CD8-positive, alpha-beta memory T cell (primary cell): ENCODE measurements at places on chromosomes 12 and 14. TPM values are rescaled to one million over a fixed set of nuclear protein-coding genes. Genes with fewer than 3 reads are reported as not detected.

Gene SLCO1B1
- total RNA-seq, result not detected

DNA sequence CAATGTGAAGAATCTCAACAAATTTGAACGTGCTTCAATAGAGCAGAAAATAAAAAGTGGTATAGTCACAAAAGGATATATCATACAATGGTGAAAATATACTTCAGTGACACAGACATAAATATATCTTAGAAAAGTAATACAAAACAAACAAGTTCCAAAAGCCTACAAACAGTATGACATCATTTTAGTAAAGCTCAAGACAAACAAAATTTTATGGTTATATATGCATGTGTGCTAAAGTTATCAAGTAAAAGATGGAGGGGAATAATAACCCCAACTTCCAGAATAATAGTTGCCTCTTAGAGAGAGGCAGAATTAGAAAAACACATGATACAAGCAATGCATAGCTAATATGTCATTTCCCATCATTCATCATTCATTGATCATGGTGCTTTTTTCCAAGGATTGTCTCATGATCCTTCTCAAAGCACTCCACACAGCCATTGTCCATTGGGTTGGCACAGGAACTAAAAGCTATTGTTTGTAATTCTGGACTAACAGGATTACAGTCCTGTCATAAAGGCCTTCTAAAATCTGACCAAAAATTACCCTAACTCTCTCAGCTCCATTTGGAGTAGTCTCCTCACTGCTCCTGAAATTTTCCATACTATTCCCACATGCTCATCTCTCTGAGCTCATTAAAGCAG is 59.5 kb downstream of the IFNG-AS1 start:
- no peak for DNase-seq

GRCh38 chr12:124604264-124604680 is 36.9 kb upstream of the NCOR2 start:
- no peak for DNase-seq

- no peak for DNase-seq
Measured at GRCh38 chr12:128052331-128052730, 214.6 kb upstream of the TMEM132C start.

- no peak for DNase-seq
Measured at GRCh38 chr12:122005252-122005776, 16.4 kb upstream of the BCL7A start.

- DNase-seq, result no peak
Measured at GRCh38 chr14:96139879-96140278, 64.8 kb upstream of the BDKRB2 start.

Gene SYNE2
- 45.6 TPM for total RNA-seq

- peak; percentile 71 for DNase-seq
Measured at GRCh38 chr12:128794661-128795529, 28.9 kb downstream of the SLC15A4 start.

DNA sequence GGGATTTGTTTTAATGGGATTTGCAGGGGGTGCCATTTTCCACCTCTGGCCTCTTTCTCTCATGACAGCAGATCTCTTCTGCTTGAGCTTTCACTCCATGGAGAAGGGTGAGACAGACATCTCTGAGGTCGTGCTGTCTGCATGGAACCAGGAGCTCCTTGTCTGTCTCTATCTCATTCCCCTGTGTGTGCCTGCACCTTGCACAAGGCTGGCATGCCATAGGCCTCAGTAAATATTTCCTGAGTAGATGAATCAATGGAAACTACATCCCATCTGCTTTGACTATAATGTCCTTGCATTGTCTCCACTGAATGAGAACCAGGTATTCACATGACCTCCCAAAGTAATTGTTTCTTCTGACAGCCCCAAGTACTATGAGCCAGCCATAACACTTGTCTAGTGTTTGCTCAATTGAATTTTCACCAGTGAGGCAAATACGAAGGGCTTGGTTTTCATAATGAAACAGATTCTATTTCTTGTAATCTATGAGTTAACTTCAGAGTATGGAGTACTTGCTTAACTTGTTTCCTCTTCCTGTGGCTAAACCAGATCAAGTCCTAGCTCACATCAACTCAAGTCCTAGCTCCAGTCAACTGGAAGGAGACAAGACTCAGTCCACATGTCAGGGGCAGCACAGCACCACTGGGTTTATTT is 32.3 kb downstream of the KCNK13 start:
- no peak for DNase-seq

DNA sequence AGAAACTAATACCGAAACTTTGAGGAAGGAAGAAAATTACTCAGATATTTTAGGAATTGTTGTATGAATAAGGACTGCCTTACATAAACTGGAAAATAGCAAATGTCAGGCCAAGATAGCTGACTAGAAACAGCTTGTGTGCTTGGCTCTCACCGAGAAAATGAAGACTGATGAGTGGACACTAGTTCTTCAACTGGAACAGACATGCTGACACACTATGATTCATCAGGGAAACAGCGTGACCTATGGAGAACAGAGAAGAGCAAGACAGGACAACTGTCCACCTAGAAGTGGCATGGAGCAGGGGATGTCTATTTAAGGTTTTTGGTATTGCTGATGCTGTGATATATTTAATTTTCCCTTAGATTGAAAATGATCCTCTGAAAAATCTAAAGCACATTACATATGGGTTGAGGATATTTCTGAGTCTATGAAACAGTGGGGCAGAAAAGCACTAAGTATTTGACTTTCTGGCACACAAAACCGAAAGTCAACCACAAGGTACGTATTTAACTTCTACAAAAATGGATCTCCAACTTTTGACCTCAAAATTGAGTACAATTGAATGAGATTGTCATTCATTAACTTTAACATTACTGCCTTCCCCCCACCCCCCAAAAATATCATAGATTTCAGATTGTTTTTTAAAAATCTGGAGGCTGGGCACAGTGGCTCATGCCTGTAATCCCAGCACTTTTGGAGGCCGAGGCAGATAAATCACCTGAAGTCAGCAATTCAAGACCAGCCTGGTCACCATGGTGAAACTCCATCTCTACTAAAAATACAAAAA is 863.2 kb downstream of the LRFN5 start:
- DNase-seq, result no peak

Gene RD3L
- not detected for total RNA-seq

- DNase-seq, result no peak
Measured at GRCh38 chr14:33568935-33569579, 381.8 kb downstream of the EGLN3 start.

Gene DACT1
- total RNA-seq, result 0.42 TPM

- DNase-seq, result no peak
Measured at GRCh38 chr12:108886873-108887629, 7.2 kb downstream of the DAO start.

Gene ZDHHC22
- total RNA-seq, result not detected

GRCh38 chr12:44314007-44314500 is 478.2 kb downstream of the TMEM117 start:
- DNase-seq, result no peak

DNA sequence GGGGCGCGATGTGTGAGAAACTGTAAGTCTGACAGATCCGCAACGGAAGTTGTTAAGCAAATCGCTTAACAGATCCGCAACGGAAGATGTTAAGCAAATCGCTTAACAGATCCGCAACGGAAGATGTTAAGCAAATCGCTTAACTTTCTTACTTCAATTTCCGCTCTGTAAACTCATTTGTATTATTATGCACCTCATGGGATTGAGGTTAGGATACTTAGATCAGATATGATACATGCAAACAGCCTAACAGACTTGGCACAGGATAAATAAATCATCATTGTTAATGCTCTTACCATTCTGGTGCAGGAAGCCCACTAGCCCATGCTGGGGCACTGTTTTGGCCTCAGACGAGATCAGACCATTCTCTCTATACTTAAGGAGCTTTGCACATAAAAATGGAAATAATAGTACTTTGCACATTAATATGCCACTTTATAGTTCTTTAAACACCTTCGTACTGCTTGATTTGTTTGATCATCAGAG is 399 bp downstream of the NCAPD2 start:
- no peak for DNase-seq

DNA sequence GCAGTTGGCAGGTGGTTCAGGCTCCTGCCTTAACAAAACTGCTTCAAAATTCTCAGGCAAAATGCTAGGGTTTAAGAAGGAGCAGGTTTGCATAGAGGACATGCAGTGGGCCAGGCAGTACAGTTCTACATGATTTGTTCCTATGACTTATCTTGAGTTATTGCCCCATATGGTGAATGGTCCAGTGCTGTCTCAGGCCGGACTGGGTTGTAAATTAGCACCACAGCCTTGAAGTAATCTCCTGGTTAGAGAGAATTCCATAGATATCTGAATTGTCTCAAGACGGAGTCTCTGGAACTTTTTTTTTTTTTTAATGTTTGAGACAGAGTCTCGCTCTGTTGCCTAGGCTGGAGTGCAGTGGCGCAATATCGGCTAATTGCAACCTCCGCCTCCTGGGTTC is 11.8 kb upstream of the PRPF39 start:
- no peak for DNase-seq

- no peak for DNase-seq
Measured at GRCh38 chr12:92995258-92995903, 66.3 kb upstream of the EEA1 start.

GRCh38 chr14:96056509-96057422 is 17.6 kb downstream of the C14orf132 start:
- DNase-seq, result no peak

GRCh38 chr14:102225386-102225785 is 79.6 kb downstream of the MOK start:
- no peak for DNase-seq

DNA sequence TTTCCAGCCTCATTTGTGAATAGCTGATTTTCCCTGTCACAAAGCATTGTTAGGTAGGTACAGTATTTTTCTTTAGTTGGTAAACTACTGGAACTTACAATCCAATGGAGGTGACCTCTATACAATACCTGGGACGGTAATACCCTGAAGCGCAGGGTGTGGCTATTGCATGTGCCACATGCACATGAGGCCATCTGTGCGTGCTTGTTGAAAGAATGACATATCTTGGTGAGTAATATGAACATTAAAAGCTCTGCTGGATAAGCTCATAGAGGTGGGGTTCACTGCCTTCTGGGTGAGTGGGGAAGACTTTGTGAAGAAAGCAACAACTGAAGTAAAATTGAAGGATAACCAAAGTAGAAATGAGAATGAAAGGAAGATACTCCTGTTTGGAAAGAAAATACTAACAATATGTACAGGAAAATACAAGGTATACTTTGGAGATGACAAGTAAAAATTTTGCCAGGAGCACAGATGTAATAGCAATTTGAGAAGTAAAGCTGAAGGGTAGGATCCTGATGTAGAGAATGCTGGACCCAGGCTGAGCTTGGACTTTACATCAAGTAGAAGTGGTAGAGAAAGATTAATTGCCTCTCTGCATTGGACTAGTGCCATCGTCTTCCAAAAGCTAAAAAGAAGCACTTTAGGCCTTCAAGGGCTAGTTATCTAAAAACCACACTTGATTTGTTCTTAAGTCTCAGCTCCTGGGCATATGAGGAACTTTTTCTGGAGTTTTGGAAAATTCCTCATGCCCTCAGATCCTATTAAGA is 97.1 kb downstream of the SLC38A6 start:
- DNase-seq, result no peak

DNA sequence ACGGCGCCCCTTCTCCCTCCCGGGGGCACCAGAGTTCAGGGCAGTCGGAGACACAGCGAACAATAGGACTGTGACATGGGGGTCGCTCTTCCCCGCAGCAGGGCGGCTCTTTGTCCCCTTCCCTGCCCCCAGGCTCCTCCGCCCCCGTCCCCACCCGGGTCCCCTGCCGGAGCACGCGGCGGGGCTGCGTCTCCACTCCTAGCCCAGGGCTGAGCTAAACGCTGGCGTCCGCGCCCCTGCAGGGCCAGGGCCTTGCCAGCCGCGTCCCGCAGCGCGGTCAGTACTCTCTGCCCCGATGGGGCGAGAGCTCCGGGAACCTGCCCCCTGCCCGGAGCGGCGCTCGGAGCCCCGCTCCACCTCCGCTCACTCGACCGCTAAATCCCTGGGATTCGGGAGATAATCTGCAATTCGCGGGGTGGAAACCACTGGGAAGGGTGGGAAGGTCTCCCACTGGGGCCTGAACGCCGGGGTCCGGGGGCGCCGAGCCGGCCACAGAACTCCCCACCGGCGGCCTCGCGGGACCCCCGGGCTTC is 825 bp upstream of the CCDC85C start:
- no peak for DNase-seq

DNA sequence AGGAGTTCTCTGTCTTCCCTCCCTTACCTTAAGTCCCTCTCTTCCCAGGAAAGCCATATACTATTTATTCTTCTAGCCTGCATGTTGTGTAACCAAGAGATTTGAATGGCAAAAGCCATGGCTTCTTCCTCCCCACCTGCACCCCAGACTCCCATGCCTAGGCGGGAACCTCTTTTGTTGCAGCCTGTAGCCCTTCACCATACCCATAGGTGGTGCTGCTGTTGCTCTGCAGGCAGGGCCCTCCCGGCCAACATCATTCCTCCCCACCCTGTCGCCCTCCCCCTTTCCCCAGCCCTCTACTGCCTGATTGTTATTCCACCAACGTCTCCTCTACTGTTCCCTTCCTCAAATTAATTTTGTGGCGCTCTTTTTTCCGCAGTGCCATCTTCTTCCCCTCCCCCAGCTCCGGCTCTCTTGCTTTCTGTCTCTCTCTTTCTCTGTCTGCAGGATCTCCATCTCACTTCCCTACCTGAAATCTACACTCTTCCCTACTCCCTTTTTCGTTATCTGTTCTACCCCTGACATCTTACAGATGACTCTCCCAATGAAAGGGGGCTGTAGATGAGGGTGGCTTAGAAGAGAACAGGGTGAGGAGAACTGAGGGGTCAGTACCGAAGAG is 13.8 kb downstream of the NGDN start:
- DNase-seq, result no peak

Gene SLC25A47
- not detected for total RNA-seq

GRCh38 chr12:63978519-63978918 is 134.0 kb downstream of the SRGAP1 start:
- no peak for DNase-seq

DNA sequence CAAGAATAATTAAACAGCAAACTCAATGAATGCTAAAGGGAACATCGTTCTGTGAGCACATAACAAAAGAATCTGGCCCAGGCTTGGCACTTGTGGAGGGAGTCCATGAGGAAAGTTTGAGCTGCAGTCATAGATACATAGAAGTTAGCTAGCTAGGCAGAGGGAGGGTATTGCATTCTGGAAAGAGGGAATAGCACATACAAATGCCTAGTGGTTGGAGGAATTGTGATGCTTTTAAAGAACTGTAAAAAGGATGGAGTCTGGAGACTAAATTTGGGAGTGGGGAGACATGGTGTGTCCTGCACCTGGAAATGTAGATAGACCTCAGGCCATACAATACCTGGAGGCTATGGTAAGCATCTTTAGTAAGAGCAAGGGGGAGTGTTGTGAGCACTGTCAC is 24.0 kb downstream of the SLC35E3 start:
- DNase-seq, result no peak

DNA sequence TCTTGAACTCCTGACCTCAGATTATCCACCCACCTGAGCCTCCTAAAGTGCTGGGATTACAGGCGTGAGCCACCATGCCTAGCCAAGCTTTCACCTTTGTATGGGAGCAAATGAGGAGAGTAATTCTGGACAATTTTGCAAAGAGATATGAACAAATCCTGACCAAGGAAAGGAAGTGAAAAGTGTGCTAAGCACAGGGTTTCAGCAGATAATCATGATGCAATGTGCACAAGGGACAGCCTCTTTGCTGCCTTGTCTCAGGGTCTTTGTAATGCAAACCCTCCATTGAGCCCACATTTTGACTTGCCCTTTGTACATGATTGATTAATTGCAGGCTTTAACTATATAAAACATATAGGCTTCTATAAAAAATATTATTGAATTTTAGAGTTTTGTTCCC is 9.2 kb upstream of the PYGL start:
- no peak for DNase-seq
